ENCODE measurements at places on chromosomes 5 and 9.

DNA sequence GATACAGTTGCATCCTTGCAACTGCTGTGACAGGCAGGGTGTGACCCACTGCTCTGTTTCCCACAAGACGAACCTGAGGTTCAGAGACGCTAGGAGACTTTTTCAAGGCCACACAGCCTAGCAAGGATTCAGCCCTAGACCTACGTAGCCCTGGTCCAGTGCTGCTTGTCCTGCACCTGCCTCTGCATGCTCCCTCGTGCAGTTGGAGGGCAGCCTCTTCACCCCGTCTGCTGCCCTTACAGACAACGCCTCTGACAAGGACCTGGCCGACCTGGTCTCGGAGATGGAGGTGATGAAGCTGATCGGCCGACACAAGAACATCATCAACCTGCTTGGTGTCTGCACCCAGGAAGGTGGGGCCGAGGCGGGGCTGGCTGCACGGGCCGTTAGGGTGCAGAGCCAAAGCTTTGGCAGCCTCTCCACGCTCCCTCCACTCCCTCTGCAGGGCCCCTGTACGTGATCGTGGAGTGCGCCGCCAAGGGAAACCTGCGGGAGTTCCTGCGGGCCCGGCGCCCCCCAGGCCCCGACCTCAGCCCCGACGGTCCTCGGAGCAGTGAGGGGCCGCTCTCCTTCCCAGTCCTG is 8.5 kb downstream of the FGFR4 start:
- DNase-seq: no peak

GRCh38 chr9:129740174-129740573 is 12.7 kb downstream of the PTGES start:
- no peak for DNase-seq

DNA sequence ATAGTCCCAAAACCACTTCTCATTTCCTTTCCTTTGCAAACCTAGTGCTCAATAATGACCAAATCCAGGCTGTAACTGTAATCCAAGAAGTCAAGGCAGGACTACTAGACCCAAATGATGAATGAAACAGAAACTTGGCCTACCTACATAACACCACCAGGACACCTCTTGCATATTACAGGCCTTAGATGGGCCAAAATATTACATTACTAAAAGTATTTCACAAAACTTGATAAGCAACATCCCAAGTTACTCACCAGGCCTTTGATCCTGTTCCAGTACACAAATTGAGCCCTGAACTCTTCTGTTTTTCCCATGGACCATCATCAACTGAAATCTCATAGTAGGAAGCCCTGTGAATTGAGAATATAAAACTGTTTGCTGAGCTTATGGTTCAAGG is 34.8 kb downstream of the NADK2 start:
- DNase-seq: no peak

DNA sequence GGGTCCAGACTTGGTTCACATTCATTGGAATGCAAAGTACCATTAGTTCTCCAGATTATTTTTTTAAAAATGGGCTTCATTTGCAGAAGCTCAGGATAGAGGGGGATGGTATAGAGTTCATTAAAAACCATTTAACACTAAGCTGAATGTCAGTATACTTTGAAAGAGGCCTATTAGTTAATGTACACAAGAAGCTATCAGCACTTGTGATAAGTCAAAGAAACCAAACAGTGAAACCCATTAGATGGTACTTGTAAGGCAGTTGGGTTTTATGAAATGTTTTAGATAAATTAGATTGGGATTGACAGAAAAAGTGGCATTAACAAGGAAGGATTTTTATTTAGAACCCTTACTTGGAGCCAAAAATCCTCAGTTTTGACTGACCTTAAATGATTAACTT is 229.2 kb upstream of the MPDZ start:
- DNase-seq: no peak

- DNase-seq: no peak
Observed at GRCh38 chr9:73038089-73038509, 85.2 kb upstream of the ALDH1A1 start.

DNA sequence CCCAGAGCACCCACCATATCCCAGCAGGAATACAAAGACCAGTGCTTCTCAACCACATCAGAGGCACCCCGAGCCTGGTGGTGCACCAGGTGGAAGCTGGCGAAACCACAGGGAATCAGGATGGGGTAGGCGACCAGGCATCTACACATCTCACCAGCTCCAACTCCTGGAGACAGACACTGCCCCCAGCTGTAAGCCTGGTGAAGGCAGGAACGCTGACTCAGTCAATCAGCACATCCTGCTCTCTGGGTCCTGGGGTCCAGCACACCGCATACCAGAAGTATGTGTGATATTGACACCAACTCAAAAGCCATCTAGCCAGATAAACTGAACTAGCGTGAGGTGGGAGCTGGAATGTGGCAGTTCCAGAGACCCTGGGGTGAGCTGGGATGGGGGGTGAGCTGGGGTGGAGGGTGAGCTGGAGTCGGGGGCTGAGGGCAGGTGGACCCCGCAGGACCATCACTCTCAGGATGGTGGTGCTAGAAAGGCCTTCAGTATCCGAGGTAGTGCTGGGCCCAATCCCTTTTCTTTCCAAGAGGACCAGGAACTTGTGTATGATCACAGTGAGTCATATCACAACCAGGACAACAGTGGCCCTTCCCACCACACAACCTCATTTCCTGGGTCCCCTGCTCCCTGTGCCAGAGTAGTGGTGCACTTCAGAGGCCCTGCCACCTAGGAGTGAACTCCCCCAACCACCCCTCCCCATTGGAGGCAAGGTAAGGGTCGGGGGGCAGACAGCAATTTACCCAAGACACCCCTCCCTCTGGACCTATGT is 2.5 kb downstream of the DBN1 start:
- no peak for DNase-seq

DNA sequence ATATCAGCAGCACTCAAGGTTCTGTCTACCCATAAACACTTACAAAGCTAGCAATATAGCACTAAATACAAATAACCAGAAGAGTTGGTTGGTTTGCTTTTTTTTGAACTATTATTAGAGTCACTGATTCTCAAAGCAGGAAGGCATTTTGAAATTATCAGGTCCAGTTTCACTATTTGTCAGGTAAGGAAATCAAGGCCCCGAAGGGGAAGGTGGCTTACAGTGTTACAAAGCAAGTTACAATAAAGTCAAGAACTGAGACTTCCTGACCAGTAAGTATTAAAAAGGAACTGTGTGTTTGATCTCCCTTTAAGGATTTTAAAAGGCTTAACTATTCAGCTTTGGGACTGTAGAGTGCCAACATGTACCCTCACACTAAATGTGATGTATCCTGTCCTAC is 10.8 kb downstream of the C5orf15 start:
- DNase-seq: no peak

GRCh38 chr5:139058121-139058520 is 140.0 kb downstream of the SIL1 start:
- DNase-seq: no peak

DNA sequence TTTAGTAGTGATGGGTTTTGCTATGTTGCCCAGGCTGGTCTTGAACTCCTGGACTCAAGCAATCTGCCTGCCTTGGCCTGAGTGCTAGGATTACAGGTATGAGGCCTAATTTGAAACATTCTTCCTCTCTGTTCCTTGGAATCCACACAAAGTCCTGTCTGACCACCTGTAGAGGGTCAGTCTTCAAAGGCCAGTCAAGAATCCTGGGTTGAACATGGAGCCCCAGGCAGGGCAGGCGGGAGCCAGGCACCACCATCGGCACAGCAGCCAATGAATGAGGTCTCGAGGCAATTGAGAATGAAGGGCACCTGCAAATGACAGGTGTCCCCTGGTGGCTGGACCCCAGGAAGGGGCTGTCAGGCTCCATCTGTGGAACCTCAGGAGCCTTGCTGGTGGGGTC is 17.4 kb upstream of the NCS1 start:
- DNase-seq: no peak

DNA sequence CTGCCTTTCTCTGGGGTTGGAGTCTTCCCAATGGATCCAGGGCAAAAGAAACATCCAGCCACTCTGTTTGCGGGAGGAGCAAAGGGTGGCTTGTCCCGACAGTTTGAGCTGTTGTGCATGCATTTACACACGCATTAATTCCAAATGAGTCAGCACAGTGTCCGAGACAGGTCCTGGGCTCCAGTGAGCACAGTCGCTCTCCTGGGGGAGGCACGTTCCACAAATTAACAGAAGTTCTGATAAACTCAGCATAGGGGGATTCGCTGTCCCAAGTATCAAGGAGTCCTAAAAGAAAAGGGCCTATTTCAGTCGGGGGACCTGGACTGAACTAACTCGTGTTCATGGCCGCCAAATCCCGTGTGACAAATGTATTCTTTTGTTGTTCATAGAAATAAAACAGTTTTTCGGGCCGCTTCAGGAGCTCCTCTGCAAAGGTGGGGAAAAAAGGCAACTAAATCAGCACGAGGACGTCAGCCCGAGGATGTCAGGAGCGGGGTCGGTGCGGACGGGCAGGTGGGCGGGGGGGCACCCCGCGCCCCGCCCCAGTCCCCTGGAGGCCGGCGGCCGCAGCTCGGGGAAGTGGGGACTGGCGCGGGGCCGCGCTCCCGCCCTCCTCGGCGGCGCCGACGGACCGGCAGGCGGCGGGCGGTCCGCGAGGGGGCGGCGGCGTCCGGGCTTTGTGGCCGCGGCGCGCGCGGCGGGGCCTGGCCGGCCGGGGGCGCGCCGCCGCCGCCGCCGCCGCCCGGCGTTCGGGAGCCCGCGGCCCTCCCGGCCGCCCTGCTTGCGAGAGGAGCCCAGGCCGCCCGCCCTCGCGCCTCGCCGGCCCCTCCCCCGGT is at the start of gene MSANTD3:
Gene MSANTD3 (plus strand): TSS at position 614 of the 836 bp plus-strand sequence. CDS start 14,796 bp downstream, outside the sequence.
- no peak for DNase-seq

GRCh38 chr9:116662646-116663310 is 24.3 kb upstream of the TRIM32 start:
- DNase-seq: no peak

GRCh38 chr5:68435611-68436010 is 220.1 kb downstream of the PIK3R1 start:
- DNase-seq: no peak

DNA sequence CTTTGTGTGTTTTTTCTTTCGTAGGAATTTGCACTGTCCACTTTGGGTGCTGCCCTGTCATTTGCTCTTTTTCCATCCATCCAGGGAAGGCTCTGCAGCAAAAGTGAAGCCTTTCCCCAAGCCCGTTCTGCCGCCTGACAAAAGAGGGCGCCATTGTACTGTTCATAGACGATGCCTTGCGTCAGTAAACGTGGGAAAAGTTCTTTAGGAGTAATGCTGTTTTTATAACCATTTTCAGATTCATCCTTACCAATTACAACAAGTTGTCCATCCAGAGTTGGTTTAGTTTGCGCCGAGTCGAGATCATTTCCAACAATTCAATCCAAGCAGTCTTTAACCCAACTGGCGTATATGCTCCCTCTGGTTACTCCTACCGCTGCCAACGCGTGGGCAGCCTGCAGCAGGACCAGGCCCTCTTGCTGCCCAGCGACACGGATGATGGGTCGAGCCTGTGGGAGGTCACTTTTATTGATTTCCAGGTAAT is 34.3 kb upstream of the RPS23 start:
- no peak for DNase-seq

All from retinal pigment epithelial cell (primary cell).